M059J (cell line): ENCODE measurements at places on chromosomes 5 and 9.

DNA sequence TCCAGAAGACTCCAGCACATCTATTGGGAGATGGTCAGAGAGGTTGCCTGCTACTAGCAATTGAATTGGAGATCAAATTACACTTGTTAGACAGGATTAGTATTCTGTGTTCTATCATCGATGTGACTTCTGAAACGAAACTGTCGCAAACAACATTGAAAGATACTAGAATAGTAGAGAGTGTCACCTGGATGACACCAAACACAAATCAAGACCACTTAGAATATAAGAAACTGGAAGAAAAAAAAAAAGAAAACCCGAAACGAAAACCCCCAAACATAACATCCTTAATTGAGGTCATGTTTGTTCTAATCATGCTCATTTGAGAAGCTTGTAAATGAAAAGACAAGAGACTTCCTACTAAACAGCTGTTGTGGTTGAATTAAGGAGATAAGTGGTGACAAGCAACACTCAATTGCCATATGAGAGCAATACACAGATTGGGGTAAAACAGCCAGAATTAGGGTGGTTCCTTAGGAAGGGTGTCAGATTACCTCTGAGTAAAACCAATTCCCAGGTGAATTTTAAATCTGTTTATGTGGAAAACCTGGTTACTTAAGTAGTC, 97.6 kb downstream of the BASP1 start:
- DNase-seq: peak; percentile 44

DNA sequence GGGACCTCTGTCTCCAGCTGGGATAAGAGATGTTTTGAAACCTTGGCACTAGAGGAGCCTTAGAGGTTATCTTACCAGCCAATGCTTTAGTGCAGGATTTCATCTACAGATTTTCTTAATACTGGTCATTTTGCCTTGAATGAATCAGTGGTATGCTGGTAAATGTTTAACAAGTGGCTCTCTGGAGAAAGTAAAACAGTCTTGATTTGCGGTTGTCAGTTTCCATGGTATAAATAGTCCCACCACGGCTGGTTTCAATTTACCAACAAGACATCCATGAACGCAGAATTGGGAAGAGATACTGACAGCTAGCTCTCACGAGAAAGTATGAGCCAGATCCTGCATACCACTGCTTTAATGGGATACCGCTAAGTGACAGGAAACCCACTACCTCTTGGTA, 56.7 kb upstream of the CXCL14 start:
- no peak for DNase-seq

- DNase-seq: peak; percentile 96
These were observed 50.7 kb downstream of the ARRDC3 start for GRCh38 chr5:91332267-91333045.

DNA sequence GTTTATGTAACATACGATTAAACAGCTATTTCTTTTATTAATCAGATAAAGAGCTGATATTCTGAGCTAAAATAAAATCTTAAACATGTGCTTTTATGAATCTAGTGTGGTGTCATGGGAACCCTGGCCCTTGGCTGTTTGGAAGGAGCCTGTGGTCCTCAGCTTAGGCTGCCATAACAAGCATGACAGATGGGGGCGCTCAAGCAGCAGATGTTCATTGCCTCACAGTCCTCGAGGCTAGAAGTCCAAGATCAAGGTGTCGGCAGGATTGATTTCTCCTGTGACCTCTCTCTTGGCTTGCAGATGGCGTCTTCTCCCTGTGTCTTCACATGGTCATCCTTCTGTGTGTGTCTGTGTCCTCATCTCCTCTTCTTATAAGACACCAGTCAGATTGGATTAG, 448.2 kb downstream of the GADD45G start:
- DNase-seq: no peak
